Fibroblast of skin of left quadriceps (primary cell): ENCODE measurements at places on chromosomes 3 and 15.

GRCh38 chr3:107994181-107994580 lies 96.7 kb downstream of the CD47 start:
- no peak for DNase-seq

DNA sequence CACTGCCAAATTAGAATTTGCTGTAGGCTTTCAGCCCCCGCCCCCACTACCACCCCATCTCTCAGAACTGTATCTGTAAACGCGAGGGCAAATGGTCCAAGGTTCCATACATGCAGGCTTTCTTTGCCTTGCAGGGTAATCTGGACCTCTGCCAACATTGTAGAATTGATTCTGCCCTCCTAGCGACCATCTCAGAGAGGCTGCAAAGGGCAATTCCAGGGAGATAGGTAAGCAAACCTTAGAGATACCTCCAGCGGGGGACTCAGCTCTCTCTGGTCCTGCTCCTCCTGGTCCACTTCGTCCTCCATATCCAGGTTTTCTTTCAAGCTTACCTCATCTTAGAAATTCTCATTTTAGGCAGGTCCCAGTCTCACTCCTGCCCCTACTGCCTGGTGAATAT lies 64.4 kb downstream of the SLMAP start:
- DNase-seq, result no peak

DNA sequence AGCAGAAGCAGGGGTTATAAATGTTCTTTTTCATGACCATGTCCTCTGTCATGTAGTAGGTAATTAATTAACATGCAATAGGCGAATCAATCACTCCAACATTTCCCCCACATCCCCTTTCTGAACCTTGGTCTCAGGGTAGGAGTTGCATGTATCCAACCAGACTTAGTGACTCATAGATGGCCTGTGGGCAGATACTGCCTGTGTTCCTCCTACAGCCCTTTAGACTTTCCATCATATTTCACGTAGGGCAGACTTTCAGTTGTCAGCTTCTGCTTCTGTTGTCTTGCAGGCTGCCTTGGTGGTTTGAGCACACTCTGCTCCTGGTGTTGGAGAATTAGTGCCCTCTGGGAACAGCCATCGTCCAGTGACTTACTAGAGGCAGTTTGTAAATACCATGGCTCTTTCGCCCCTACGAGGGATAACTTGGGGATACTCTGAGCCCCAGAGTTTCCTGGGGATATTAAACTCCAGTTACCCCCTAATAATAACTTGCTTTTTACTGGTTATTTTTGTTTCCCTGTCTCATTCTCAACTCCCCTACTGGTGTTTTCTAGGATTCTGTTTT lies 244.4 kb downstream of the EDEM1 start:
- no peak for DNase-seq

DNA sequence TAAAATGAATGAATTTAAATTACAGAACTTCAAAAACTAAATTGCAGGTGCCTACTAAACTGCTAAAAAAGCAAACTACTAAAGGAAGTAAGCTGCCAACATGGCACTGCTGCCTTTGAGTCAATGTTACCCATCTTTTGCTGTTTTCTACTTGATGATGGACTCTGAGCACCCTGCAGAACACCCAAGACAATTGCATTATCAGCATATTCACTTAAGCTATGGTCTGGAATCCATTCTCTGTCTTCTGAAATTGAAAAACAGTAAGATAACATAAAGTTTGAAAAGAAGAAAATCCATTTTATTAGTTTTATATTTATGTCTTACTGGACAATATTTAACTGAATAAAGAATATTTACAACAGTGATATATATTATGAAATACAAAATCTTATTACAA lies 91.4 kb downstream of the ZBBX start:
- DNase-seq, result no peak

- no peak for DNase-seq
Measured at GRCh38 chr3:187610981-187611511, 59.1 kb downstream of the SST start.

DNA sequence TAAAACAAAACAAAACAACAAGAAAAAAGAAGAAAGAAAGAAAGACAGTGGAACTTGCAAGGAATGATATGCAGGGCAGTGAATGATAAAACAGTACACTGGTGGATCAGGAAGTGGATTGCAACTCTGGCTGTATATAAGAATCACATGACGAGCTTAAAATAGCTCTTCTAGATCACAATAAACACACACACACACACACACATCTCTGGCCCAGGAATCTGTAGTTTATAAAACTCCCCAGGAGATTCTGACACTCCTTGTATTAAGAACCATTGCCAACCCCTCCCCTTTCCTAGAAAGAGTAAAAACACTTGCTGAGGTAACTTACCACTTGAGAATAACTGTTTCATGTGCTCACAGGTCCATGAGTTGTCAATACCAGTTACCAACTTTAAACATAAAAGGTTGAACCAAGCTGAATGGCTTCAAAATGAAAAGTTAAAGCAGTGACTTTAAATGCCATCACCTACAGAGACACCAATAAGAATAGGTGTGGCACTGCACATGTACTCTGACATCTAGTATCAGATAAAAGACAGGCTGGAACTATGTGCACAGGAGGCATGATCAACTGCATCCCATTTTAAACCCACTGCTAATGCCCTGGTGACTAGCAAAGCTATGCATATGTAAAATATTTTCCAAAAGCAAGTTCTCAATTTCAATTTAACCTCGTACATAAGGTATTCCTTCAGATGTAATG lies 3.9 kb downstream of the CPOX start:
- no peak for DNase-seq

- no peak for DNase-seq
Measured at GRCh38 chr3:106533788-106534160, 665.0 kb upstream of the CBLB start.

- DNase-seq, result no peak
Measured at GRCh38 chr3:39176025-39176714, 16.2 kb downstream of the XIRP1 start.

GRCh38 chr3:173938616-173939015 lies 541.1 kb downstream of the NLGN1 start:
- DNase-seq, result no peak

- no peak for DNase-seq
Measured at GRCh38 chr15:63826528-63826927, 7.2 kb downstream of the HERC1 start.

DNA sequence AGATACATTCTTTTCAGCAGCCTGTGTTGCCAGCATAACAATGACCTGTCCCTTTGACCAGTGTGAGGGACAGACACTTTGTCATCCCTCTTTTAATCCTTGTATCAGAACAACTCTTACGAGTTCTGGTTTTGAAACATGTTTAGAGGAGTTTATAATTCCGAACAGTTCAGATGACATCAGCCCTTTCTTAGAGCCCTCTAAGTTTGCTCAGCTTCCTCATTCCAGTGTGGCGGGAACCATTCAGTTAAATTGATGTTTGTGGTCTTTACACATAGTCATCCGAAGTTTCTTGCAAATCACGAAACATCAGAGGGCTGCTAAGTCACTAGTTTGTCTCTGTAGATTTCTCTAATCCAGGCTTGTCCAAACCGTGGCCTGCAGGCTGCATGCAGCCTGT lies 102.5 kb downstream of the AKAP13 start:
- DNase-seq, result peak; percentile 74

GRCh38 chr3:124292329-124292728 lies 300.4 kb upstream of the ROPN1 start:
- DNase-seq, result no peak
